Astrocyte (in vitro differentiated cells and primary cell): ENCODE measurements at places on chromosomes 3 and 15.

GRCh38 chr3:161156936-161157335 is 51.8 kb upstream of the B3GALNT1 start:
- H3K27ac ChIP-seq: no peak overlapping the region
- H3K4me1 ChIP-seq: no peaks in the 10 kb centered on the region
- no peaks in the 10 kb centered on the region for H3K27me3 ChIP-seq
- no peaks in the 10 kb centered on the region for H3K36me3 ChIP-seq
- H3K4me3 ChIP-seq: no peak overlapping the region

DNA sequence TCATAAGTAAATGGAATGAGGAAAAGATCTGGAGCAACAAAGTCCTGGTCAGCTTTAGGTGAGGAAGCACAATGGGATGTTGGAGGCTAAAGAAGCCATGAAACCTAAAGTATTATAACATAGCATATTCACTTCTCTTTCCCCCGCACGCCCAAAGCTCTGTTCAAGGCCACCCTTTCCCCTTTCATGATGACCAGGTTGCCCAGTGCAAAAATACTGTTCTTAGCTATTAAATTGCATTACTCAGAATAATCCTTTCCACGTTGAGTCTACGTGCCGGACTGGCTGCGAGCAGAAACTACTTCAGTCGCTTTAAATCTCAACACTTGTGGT is 589 bp upstream of the MAPKBP1 start:
- H3K4me1 ChIP-seq: peaks cover 53% of the 10 kb centered on the region
- peak overlapping the region; percentile 76 for H3K27ac ChIP-seq
- H3K4me3 ChIP-seq: peak overlapping the region; percentile 74
- no peak for DNase-seq

GRCh38 chr15:40358471-40359353 is 693 bp downstream of the DISP2 start:
- H3K4me3 ChIP-seq: peak overlapping the region; percentile 49
- H3K27ac ChIP-seq: no peak overlapping the region
- peaks cover 7% of the 10 kb centered on the region for H3K27me3 ChIP-seq
- H3K36me3 ChIP-seq: no peaks in the 10 kb centered on the region
- peaks cover 14% of the 10 kb centered on the region for H3K4me1 ChIP-seq

DNA sequence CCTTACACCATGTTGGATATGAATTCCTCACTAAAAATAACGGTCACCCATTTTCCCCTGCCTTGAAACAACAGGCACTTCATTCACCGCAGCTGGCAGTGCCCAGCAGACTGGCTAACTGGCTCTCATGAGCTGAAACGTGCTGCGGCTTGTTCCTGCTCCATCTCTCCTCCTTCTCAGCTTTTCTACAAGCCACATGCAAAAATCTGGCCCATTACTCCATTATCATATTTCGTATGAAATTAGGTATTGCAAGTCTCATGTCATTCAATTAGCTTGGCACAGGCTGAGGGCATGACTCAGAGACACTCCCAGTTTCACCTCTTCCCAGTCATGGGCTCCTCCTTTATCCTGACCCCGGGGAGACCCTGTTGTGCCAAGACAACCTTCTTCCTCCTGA is 60.0 kb downstream of the MAGEF1 start:
- no peaks in the 10 kb centered on the region for H3K27me3 ChIP-seq
- DNase-seq: no peak
- H3K27ac ChIP-seq: no peak overlapping the region
- no peak overlapping the region for H3K4me3 ChIP-seq
- H3K4me1 ChIP-seq: peaks cover 4% of the 10 kb centered on the region

DNA sequence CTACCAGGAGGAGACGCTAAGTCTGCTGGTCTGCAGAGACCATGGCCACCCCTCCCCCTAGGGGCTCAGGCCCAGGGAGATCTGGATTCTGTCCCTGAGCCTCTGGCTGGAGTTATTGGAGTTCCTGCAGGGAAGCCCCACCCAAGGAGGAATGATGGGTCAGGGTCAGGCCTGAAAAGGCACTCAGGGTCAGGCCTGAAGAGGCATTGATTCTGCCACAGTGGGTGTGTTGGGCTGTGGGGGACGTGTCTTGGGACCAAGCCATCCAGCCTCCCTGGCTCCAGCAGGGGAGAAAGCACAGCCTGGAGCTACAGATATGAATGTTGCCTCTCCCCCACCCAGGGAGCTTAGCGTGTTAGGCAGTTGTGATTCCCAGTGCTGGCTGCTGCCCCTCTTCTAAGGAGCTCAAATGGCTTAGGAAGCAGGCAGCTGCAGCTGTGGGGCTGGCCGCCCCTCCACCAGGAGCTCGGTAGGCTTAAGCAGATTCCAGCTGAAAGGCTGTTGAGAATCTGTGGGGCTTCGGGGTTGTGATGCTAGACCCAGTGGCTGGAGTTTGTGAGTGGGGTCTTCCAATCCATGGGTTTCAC is 176.7 kb downstream of the CHL1 start:
- H3K27ac ChIP-seq: no peak overlapping the region
- no peak for DNase-seq
- no peaks in the 10 kb centered on the region for H3K36me3 ChIP-seq
- no peak overlapping the region for H3K4me3 ChIP-seq
- no peaks in the 10 kb centered on the region for H3K4me1 ChIP-seq
- H3K27me3 ChIP-seq: no peaks in the 10 kb centered on the region

- H3K36me3 ChIP-seq: no peaks in the 10 kb centered on the region
- no peaks in the 10 kb centered on the region for H3K27me3 ChIP-seq
- peak; percentile 87 for DNase-seq
- H3K4me1 ChIP-seq: peaks cover 30% of the 10 kb centered on the region
- H3K4me3 ChIP-seq: no peak overlapping the region
Measured at GRCh38 chr3:70849911-70850699, 537.7 kb upstream of the MDFIC2 start.

DNA sequence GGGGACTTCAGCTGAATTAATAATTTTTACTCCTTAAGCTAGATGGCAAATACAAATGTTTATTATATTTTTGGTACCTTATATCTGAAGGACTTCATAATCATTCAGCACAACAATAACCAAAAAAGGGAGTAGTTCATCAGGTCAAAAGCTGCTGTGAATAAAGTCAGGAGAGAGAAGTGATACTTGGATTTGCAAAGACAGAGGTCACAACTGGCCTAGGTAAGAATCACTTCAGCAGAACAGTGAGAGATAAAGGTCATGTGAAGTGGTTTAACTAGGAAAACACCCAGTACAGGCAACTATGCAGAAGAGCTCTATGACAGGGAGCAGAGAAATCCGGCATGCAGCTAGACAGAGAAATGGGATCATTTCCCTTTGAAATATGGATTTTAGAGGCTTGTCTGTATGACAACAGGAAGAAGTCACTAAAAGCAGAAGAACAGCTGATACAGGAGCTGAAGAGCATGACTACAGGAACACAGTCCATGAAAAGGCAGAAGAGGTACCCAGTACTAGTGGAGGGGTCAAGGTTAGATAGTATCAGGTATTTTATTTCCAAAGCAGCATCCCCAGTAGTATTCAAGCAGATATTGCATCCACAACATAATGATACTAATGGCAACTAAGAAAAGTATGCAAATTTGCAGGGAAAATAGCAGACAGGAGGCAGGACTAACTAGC is 25.7 kb downstream of the ZMAT3 start:
- peaks cover 13% of the 10 kb centered on the region for H3K4me1 ChIP-seq
- no peak overlapping the region for H3K4me3 ChIP-seq
- H3K27ac ChIP-seq: no peak overlapping the region
- DNase-seq: no peak
- H3K36me3 ChIP-seq: no peaks in the 10 kb centered on the region
